CD4-positive, CD25-positive, alpha-beta regulatory T cell (primary cell): ENCODE measurements at places on chromosomes 7 and 10.

GRCh38 chr7:132290021-132290420 lies 286.2 kb downstream of the PLXNA4 start:
- no peak for DNase-seq

DNA sequence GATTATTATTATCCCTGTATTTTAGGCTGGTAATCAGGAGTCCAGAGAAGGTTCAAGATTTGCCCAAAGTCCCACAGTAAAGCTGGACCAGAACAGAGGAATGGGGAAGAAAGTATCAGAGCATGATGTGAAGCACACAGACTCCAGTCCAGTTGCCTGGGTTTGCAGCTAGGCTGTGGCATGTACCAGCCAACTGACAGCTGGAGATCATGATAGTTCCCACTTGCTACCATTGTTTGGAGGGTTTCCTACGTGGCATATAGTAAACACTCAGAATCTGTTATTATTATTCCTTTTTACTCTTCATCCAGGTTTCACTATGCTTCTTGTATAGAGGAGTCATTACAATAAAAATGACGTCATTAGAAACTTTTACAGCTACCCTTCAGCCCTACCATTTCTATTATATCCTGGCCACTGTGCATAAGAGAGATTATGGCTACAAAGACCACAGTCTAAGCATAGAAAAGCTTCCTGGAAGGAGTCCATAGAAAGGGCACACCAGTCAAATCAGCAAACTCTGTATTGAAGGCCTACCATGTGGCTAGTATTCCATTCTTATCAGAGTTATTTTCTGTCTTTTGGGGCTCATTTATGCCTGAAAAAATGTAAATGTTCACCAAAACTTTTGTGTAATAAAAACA lies 66.6 kb downstream of the MTPN start:
- DNase-seq = no peak

DNA sequence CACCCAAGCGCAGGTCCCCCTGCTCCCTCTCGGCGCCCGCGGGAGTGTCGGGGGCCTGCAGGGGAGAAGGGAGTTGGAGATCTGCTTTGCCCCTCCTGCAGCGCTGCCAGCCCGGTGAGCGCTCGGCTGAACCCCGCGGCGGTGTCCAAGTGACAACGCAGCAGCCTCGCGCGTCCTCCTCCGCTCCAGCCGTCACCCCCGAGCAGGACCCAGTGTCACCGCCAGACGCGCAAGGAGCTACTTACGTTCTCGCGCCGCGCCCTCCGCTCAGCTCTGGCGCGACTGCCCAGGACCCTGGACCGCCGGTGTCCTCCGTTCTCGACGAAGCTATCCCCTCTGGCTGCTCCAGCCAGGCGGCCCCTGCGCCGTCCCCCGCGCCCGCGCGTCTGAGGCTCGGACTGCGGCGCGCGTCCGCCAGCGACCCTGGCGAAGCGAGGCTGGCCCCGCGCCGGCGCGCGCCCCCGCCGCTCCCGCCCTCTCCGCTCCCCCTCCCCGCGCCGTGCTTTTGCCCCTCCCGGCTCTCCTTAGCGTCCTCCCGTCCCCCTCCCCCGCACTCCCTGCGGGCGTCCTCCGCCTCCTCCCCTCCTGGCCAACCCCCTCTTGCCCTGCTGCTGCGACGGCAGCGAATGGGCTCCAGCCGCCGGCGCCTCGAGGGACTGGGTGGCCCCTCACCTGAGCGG lies at the start of gene NRCAM:
Gene NRCAM, minus strand, starts transcription at position 439 of the 680 bp plus-strand sequence. CDS start 216,372 bp downstream, outside the sequence.
- peak; percentile 34 for DNase-seq

GRCh38 chr7:120353171-120353570 lies 80.2 kb downstream of the KCND2 start:
- DNase-seq = no peak
